ENCODE measurements at places on chromosomes 7 and 10. TPM values are rescaled to one million over a fixed set of nuclear protein-coding genes. Genes with fewer than 3 reads are reported as not detected.

The ITPRID1 gene
- total RNA-seq: 0.13 TPM

The ZNF467 gene
- total RNA-seq: 0.50 TPM

The TEX47 gene
- total RNA-seq: not detected

The PTF1A gene
- total RNA-seq: not detected

The ZSWIM8 gene
- 49.8 TPM for total RNA-seq

The VPS26A gene
- total RNA-seq: 44.8 TPM

The HKDC1 gene
- total RNA-seq: 0.78 TPM

DNA sequence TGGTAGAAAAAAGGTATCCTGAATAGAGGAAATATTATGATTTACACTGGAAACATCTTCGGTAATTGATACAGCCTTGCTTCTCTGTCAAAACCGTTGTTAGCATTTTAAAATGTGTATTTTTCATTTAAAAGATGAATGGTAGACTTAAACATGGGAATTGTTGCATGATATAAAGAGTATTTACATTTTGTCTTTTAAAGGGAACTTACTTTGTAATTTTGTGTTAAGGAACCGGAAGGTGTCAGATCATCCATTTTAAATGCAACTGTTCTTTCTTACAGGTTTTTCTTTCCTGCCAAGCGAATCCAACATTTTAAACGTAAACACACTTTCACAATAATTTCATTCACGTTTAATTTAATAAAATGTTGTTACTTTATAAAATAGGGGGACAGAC is 1.8 kb upstream of the IGF2BP3 start:
- no peak overlapping the region for H3K27ac ChIP-seq
- peaks cover 4% of the 10 kb centered on the region for H3K4me1 ChIP-seq
- H3K27me3 ChIP-seq: no peaks in the 10 kb centered on the region

- peaks cover 13% of the 10 kb centered on the region for H3K4me1 ChIP-seq
- no peaks in the 10 kb centered on the region for H3K27me3 ChIP-seq
These were observed 3.2 kb downstream of the MAFK start for GRCh38 chr7:1533547-1534329.

- no peaks in the 10 kb centered on the region for H3K4me1 ChIP-seq
- H3K36me3 ChIP-seq: no peaks in the 10 kb centered on the region
- H3K4me3 ChIP-seq: no peak overlapping the region
- H3K27me3 ChIP-seq: no peaks in the 10 kb centered on the region
- no peak for DNase-seq
These were observed 35.5 kb downstream of the ADGRA1 start for GRCh38 chr10:133123050-133123745.

- H3K27ac ChIP-seq: no peak overlapping the region
- H3K4me1 ChIP-seq: no peaks in the 10 kb centered on the region
- no peak overlapping the region for H3K4me3 ChIP-seq
- no peaks in the 10 kb centered on the region for H3K27me3 ChIP-seq
These were observed 10.0 kb downstream of the TMEM120A start for GRCh38 chr7:75984130-75985008.

DNA sequence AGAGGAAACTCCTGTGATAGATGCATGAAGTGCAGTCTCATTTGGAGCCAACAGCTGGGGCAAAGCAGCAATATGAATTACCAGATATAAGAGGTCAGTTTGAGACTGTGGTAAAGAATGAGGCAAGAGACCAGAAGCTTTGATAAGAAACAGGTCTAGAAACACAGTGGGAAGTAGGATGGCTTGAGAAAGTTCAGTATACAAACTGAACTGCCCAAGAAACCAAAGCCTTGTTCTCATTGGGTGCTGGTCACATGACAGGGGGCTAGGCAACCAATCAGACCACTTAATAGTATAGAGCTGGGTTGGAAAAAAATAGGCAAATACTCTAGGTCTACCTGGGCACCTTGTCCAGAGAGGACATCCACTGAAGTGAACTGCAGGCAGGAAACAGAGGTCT is 46.2 kb upstream of the PLCE1 start:
- DNase-seq: no peak
- no peaks in the 10 kb centered on the region for H3K27me3 ChIP-seq
- H3K4me3 ChIP-seq: no peak overlapping the region
- no peaks in the 10 kb centered on the region for H3K36me3 ChIP-seq
- no peak overlapping the region for H3K27ac ChIP-seq
- no peaks in the 10 kb centered on the region for H3K4me1 ChIP-seq

- no peak overlapping the region for H3K4me3 ChIP-seq
- H3K27me3 ChIP-seq: peaks cover 1% of the 10 kb centered on the region
- no peak for DNase-seq
- H3K36me3 ChIP-seq: no peaks in the 10 kb centered on the region
These were observed 208.0 kb downstream of the ZNF365 start for GRCh38 chr10:62582101-62582705.

- no peaks in the 10 kb centered on the region for H3K36me3 ChIP-seq
- DNase-seq: no peak
- H3K27ac ChIP-seq: no peak overlapping the region
- no peaks in the 10 kb centered on the region for H3K4me1 ChIP-seq
- H3K27me3 ChIP-seq: no peaks in the 10 kb centered on the region
These were observed 52.3 kb downstream of the CDH23 start for GRCh38 chr10:71449026-71449425.

DNA sequence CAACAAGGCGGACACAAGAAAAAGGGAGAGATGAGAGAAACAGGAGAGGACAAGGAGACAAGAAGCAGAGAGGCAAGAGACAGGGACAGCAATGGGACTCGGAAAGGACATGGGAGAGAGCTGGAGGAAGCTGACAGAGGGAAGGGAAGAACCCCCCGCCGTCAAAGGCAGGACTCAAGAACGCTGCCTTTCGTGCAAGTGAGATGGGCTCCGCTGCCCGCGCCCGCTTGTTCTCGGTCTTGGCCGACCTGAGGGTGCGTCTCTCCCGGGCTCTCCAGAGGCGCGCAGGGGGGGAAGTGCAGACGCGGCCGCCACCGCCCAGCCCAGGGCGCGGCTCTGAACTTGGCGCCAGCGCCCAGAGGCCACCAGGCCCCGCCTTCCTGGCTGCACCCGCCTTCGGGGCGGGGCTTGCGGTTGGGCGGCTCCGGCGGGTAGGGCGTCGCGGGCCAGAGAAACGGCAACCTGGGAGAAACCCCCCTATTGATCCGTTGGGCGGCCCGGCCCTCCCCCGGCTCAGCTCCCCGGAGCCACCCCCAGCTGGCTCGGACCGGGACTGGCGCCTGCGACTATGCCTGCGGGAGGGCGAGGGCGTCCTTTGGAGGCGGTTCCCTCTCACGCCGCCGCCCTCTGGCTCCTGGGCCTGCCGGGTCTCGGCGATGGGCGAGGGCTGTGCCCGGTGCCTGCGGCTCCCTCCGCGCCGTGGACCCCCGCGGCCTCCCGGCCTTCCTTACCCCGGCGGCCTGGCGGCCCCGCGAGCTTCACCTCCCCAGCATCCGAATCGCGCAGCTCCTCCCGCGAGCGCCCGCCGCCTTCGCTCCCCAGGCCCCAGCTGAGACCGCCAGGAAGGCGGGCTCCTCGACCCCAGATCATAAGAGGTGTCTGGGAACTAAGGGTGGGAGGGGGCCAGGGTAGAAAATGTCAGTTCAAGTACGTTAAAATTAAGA is 2.2 kb upstream of the ANTXRL start:
- no peak overlapping the region for H3K27ac ChIP-seq
- peaks cover 39% of the 10 kb centered on the region for H3K27me3 ChIP-seq
- no peaks in the 10 kb centered on the region for H3K36me3 ChIP-seq
- peak; percentile 92 for DNase-seq
- peak overlapping the region; percentile 74 for H3K4me3 ChIP-seq

- H3K27ac ChIP-seq: no peak overlapping the region
- no peaks in the 10 kb centered on the region for H3K27me3 ChIP-seq
- DNase-seq: no peak
- H3K4me3 ChIP-seq: no peak overlapping the region
- no peaks in the 10 kb centered on the region for H3K4me1 ChIP-seq
- no peaks in the 10 kb centered on the region for H3K36me3 ChIP-seq
These were observed 179.0 kb downstream of the NOC3L start for GRCh38 chr10:94183666-94184264.

DNA sequence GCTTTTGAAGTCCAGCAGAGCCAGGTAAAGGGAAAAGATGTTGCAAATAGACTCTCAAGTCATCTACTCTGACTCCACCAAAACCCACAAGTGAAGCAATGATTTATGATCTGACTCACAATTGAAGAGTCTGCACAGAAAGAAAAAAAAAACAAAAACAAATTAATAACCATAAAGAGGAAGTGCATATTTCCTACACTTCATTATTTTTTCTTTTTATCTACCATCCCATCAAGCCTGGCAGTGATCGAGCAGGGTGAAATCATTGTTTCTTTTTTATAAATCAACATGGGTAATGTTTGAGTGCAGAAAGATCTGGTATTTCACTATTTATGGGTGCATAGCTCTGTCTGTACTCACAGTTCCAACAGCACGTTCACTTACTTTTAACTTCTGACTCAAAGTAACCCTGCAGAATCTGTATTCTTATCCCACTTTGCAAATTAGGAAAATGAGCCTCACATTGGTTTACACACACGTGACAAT is 829.0 kb downstream of the TNS3 start:
- no peak overlapping the region for H3K4me3 ChIP-seq
- peaks cover 2% of the 10 kb centered on the region for H3K27me3 ChIP-seq
- no peaks in the 10 kb centered on the region for H3K4me1 ChIP-seq
- H3K36me3 ChIP-seq: no peaks in the 10 kb centered on the region
- no peak overlapping the region for H3K27ac ChIP-seq

DNA sequence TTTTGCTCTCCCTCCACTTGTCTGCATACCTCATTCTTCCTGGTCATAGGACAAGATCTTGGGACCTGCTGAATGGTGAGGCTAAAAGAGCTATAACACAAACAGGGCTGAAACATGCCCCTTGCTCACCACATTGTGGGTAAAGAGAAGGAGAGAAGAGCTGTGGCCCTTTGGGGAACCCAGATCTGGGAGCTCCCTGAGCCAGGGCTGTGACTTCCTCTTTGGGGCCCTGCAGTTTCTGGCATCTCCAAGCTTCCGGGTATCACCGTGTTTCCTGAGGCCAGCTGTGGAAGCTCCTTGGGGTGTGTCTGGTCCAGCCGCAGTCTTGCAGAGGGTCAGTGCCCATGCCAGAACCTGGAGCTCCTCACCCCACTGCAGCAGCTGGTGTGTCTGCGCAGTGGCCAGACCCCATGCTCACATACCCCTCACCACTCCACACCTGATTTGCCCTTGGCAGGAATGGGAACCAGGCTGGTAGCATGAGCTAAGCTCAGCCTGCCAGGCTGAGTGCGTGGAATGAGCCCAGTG is 34.0 kb downstream of the DKK1 start:
- no peaks in the 10 kb centered on the region for H3K36me3 ChIP-seq
- H3K4me1 ChIP-seq: no peaks in the 10 kb centered on the region
- no peak for DNase-seq
- H3K27me3 ChIP-seq: no peaks in the 10 kb centered on the region
- no peak overlapping the region for H3K27ac ChIP-seq

DNA sequence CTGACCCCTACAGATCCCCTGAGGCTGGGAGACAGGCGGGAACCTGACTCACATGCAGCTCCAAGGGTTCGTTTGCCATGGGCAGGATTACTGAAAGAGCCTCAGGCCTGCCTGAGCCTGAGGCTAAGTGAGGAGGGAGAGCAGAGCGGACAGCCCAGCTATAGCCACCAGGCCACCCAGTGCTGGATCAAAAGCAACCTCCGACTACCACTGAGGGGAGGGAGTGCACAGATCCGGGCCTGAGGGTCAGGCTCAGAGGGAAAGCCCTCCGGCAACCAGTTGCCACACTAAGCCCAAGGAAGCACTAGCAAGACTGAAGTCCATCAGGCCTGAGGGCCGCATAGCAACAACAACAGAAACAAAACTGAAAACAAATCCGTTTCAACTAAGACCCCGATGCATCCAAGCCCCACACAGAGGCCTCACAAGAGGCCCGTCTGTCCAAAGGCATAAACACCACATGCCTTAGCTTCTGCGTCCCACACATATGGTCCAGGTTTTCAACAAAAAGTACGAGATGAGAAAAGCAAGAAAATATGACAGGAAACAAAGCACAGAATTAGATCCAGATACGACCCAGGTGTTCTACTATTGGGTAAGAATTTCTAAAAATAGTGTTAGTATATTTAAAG is 92.5 kb upstream of the VIPR2 start:
- H3K27ac ChIP-seq: no peak overlapping the region
- no peaks in the 10 kb centered on the region for H3K27me3 ChIP-seq
- DNase-seq: no peak
- H3K4me1 ChIP-seq: no peaks in the 10 kb centered on the region

DNA sequence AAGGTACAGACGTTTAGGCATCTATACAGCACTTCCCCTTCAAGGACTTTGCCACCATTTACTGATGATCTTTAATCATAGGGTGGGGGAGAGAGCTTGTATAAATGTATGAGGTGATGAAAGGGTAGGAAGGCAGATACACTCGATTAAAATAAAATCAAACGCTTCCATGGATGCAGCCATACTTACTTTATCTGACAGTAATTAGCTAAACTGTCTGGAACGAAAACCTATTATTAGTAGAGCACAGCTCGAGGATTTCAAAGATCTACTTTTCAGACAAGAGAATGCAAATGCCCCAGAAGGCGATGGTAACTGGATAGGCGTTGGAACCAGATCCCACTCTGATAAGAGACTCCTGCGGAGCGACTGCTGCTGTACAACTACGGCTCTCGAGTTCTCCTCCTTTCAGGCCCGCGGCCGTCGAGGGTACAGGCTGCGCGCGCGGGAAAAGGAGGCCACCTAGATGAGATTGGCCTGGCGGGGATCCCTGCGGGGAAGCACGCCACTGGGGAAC is 3.1 kb upstream of the NKX2-3 start:
- no peak overlapping the region for H3K27ac ChIP-seq
- no peaks in the 10 kb centered on the region for H3K36me3 ChIP-seq
- H3K27me3 ChIP-seq: peaks cover 93% of the 10 kb centered on the region
- DNase-seq: no peak
- H3K4me1 ChIP-seq: peaks cover 16% of the 10 kb centered on the region

DNA sequence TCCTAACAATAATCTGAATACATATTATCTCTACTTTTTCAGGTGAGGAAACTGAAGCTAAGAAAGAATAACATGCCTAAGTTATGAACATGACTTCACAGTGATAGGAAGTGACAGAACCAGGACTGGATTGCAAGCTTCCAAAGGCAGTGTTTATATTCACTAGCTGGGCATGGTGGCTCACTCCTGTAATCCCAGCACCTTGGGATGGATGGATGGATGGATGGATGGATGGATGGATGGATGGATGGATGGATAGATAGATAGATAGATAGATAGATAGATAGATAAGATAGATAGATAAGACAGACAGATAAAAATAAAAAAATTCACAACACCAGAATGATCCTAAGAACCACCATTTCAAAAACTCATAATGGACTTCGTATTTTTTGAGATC is 18.2 kb upstream of the JMJD1C start:
- no peaks in the 10 kb centered on the region for H3K4me1 ChIP-seq
- no peak overlapping the region for H3K4me3 ChIP-seq
- H3K27ac ChIP-seq: no peak overlapping the region

GRCh38 chr7:131007439-131008330 is 273.7 kb upstream of the KLF14 start:
- H3K4me1 ChIP-seq: peaks cover 4% of the 10 kb centered on the region
- peak; percentile 67 for DNase-seq
- H3K36me3 ChIP-seq: no peaks in the 10 kb centered on the region
- H3K27me3 ChIP-seq: no peaks in the 10 kb centered on the region

Data from H1 (cell line).